Iris pigment epithelial cell (primary cell): ENCODE measurements at places on chromosomes 4 and X.

DNA sequence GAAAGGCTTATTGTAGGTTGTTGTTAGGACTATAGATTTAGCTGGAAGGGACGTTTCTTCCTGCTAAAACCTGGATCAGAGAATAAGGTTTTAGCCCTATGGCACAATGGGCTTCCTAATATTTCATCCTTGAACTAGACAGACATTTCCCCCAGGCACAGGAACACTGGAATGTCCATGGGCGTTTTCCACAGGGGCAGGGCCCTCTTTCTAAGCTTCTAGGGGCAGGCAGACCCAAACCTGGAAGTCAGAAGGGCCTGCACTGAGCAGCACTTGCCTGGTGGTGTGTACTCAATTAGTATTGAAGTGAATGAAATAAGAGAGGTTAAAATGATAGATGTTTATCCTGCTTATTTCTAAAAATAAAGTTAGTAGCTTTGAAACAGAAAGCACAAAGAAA lies 41.1 kb downstream of the CASP6 start:
- no peak for DNase-seq

GRCh38 chr4:169398316-169398715 lies 127.6 kb upstream of the SH3RF1 start:
- DNase-seq: peak; percentile 49

DNA sequence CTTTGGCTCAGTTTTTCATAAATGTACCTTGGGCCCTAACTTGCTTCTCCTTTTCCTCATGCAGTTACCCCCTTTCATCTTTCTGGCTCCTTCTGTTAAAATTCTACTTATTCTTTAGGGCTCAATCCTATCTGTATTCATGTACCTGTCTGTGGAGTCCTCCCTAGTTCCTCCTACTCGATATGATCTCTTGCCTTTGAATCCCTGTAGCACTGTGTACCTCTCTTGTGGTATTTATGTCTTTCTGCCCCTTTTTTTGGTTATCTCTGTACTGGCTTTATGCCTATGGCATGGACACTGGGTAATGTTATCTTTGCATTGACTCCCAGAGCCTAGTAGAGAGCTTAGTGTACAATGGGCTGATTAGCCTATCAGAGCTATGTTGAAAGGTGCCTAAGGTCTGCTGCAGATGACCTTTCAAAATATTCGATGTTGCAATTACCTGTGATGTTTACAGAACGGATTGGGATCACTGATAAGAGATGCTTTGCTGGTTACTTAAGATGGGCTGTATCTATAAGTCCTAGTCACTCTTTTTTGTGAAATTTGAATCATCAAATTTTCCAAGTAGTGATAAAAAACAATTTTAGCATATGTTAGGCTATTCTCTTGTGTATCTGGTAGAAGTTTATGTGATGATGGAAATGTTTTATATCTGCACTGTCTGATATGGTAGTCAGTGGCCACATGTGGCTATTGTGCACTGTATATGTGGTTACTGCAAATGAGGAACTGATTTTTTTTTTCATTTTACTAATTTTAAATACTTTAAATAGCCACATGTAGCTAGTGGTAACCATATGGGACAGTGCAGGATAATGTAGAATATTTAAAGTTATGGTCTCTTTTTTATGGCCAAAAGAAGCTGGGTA lies 33.5 kb downstream of the TMEM164 start:
- DNase-seq: no peak

DNA sequence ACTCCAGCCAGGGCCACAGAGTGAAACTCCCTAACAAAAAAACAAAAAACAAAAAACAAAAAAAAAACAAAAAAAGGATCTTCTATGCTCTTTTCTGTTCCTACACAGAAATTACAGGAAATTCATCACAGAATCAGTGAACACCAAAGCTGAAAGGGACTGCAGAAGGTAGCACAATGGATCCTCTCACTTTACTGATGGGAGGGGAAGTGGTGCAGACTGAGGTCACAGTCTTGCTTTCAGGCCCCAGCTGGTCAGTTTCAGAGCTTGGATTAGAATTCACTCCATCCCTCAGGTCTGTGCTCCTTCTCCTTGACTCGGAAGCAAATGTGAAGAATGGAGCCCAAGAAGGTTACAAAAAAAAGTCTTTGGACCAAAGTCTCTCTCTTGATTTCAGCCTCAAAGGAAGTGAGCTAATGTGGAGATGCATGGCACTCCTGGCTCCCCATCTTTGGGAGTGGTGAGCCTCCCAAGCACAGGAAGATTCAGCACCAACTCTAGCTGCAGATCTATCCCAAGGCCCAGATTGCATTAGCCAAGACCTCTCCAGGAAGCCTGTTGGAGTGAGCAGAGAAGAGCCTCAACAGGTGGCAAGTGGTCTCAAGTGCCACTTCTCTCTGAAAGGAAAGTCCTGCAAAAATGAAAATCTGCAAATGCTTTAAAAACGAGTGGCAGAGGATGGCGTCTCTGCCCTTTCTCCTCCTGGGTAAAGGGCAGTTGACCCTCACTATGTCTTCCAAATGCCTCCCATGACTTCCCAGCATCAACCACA lies 176.0 kb downstream of the MAML3 start:
- no peak for DNase-seq

GRCh38 chrX:139559383-139560042 lies 29.0 kb downstream of the F9 start:
- peak; percentile 63 for DNase-seq

GRCh38 chr4:94814237-94814636 lies 56.5 kb downstream of the BMPR1B start:
- DNase-seq: no peak

DNA sequence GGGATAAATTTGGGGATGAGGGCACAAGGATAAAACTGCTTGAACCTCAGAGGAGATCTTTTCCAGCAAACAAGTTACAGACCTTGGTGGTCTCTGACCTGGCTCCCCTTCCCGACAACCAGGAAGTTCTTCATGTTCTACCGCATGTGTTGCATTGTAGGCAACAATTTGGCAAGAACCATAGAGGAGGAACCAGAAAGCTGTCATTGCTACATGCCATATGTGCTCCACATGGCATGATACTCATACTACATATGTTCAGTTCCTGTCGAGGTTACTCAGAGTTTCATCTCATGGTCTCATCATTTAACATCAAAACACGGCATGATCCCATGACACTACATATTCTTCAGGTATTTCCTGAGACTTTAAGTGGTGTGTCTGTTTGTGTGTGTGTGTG lies 235.9 kb downstream of the OR13H1 start:
- no peak for DNase-seq

GRCh38 chr4:3781193-3781886 lies 15.2 kb downstream of the ADRA2C start:
- DNase-seq: no peak

GRCh38 chr4:987624-988513 lies 1.0 kb downstream of the IDUA start:
- peak; percentile 43 for DNase-seq

- DNase-seq: peak; percentile 15
Measured at GRCh38 chr4:109294006-109294405, 8.5 kb downstream of the COL25A1 start.

DNA sequence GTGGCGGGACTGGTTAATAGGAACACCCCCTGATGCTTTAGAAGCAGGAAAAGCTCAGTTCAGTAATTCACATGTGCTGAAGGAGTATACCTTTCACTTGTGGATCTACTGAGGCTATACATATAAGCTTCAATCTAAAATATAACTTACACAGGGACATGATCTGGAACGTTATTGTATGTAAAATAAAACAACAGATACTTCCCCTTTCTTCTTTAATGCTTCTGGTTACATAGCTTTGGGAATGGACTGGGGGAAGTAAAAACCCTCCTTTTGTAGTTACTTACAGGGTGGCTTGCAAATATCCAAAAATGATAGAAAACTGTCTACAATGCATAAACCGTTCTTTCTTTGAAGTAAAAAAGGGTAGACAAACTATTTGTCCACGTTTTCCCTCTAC lies 1.9 kb downstream of the FGG start:
- no peak for DNase-seq

DNA sequence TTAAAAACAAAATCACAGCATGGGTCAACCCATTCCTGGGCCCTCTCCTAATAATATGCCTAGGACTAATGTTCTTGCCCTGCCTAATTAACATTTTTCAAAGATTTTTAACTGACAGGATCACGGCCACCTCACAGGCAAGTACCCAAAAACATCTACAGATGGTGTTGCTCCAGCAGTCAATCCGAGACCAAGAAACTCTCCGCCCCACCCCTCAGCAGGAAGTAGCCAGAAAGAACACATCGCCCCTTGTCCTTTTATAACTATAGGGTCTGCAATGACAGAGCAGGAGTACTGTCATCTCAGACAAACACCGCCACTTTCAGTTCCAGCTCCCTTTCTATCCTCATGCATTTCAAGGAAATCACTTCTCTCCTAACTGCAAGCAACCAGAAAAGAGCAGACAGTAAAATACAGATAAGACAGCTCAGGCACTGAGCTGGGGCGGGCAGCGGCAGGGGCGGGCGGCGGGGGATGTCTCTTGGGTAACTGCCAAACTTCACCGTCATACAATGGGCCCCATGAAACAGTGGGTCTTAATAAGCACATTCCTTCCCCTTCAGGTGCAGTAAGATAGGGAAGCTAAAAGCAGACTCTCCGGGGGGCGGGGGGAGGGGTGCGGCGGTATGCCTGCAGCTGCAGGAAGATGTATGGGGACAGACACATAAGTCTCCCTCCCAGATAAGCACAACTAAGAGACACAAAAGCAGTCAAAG lies 67.4 kb downstream of the ZNF182 start:
- no peak for DNase-seq

GRCh38 chr4:101356928-101357327 lies 9.6 kb upstream of the PPP3CA start:
- DNase-seq: peak; percentile 99

DNA sequence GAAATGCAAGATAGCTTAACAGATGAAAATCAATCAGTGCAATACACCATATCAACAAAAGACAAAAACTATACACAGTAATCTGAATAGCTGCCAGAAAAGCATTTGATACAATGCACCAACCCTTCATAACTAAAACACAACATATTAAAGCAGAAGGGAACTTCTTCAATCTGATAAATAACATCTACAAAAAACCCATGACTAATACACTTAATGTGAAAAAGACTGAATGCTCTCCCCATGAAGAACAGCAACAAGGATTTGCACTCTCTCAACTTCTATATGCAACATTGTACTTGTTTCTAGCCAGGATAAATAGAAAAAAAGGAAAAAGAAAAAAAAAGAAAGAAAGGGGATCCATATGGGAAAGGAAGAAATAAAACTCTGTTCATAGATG lies 139.7 kb downstream of the RBM47 start:
- DNase-seq: peak; percentile 31
